SHP77 (cell line): ENCODE measurements at places on chromosomes 12 and 14.

GRCh38 chr14:35034440-35034833 is 11.6 kb upstream of the FAM177A1 start:
- no peak for DNase-seq

DNA sequence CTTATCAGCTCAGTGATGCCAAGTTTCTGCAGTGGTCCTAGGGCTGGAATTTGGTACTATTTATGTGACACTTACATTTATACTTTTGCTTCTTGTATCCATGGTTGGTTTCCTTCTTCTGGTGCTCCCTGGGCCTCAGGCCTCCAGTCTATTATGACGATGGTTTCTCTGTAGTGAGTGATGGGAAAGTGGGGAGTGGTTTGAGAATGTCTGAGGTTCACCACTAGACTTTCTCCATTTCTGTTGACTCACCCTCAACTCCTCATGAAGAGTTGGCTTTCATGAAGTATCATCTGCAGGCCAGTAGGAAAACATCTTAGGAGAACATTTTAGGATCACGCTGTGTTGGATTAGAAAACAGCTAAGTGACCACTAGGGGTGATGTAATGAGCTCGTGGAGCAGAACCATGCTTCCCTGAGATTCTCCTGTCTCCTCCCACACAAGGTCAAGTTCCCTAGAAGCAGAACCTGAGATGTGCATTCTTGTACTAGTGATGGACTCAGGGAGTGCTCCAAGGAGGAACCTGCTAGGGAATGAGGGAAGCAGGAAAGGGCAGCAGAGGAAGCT is 32.1 kb downstream of the RPH3A start:
- no peak for DNase-seq

DNA sequence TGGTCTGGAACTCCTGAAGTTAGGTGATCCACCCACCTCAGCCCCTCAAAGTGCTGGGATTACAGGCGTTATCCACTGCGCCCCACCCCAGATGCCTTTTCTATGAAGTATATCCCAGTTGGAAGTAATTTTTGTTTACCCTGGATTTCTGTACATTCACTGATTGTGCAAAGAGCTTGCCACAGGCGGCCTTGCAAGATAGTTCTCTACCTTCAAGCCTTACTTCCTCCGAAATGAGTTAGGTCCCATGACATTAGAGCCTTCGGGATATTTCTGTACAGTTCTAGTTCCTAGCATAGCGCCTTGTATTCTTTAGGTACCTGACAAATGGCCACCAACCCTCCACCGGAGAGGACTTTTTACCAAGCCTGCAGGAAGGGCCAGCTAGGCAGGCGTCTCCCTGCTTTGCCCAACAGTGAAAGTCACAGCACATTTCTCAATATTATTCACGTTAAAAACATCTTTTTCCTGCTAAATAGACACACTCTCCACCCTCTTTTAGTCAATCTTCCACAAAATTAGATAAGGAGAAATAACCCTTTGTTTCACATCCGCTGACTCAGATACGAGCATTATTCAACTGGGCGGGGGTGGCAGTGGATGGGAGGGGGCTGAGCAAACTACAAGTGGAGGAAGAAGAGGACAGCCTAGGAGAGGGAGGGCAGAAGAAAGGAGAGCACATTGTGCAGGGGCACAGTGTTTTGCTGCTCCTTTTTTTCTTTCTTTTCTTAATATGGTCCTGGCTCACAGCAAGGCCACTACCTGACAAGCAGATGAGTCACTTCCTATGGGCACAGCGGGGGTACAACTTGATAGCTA is 40.0 kb upstream of the CAPRIN2 start:
- DNase-seq, result no peak

GRCh38 chr12:107864235-107864634 is 89.7 kb downstream of the ASCL4 start:
- no peak for DNase-seq

DNA sequence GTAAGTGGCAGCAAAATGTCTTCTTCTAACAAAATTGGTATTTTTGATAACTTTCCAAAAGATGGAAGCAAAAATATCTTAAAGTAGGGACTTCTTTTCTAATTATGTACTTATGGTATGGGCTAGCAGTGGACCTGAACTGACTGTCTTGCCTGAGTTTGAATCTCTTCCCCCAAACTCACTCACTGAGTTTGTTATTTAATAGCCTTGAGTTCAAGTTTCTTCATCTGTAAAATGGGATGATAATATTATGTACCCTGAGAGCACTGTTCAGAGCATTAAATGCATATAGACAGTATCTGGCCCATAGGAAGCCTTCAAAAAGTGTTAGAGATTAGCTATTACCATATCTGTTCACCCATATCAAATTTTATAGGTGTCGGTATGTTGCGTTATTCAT is 210.4 kb upstream of the NUDT4 start:
- no peak for DNase-seq

DNA sequence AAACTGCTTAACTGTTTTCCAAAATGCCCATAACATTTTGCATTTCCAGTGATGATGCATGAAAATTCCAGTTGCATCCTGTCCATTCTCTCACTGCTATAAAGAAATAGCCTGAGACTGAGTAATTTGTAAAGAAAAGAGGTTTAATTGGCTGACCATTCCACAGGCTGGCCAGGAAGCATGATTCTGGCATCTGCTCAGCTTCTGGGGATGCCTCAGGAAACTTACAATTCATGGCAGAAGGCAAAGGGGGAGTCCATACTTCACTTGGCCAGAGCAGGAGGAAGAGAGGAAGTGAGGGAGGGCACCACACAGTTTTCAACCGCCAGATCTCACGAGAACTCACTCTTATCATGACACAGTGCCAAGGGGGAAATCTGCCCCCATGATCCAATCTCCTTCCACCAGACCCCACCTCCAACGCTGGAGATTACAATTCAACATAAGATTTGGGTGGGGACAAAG is 18.2 kb upstream of the CLEC2D start:
- DNase-seq, result no peak

GRCh38 chr14:94561656-94562010 is 391 bp downstream of the SERPINA4 start:
- no peak for DNase-seq

DNA sequence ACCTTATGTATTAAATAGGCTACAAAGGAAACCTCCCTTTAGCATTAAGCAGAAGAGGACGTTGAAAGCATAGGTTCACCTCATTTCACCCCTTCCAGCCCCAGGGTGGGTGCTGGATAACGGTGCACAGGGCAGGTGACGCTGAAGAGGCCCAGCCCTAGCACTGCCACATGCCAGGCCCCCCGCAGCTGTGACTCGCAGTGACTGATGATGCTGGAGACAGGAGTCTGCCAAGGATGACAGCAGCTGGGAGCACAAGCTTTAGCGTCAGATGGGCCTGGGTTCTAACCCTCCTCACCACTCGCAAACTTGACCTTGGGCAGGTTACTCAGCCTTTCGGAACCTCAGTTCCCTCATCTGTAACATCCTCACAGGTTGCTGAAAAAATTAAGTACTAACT is 76.7 kb downstream of the TBK1 start:
- peak; percentile 84 for DNase-seq

DNA sequence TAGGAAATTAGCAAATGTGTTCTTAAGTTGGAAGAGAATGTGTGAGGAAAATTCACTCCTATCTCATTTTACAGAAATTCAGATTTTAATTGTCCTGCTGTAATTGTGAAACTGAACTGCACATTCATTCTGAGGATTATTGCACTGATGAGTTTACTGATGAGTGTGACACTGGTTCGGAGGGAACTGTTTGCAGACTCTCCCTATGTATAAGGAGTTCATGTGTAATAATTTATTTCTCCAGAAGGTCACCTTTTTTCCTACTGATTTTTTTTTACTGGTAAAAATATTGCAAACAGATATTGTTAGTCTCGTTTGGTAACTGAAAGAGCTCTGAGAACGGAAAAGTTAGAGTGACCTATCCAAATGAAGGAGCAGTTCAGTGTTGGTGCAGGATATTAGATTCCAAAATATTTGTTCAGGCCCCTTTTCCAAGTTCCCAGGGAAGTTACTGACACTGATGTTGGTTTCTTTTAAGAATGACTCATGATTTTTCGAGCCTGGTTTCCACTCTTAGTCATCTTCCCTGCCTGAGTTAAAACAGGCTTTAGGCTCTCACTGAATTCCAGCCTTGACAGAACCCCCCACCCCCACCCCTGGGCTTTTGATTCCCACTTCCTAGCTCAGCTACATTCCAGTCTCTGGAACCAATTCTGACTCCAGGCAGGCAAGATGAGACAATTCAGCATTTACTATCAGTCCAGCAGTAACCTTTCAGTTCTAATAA is 18.4 kb downstream of the ANO6 start:
- no peak for DNase-seq

DNA sequence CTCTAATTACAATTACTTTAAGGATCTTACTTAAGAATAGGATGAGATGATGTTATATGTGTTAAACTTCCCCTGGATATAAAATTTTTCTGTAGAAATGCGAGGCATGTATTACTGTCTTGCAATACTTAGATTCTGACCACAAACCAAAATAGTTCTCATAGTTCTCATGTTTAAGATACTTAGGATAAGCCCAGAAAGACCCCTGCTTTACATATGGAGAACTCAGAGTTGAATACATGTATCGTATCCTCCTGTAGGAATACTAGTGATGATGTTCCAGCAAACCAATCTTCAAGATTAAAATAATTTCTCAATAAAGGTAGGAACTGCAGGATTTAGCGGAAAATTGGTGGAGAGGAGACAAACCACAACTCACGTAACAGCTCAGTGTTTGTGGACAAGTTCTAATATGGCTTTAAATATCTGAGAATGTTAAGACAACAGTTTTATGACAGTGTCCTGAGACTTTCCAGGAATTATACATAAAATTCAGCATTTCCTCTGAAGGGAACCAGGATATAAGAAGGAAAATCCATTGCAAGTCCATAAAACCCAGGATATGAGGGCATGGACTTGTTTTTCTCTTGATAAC is 114.7 kb upstream of the CRY1 start:
- no peak for DNase-seq

DNA sequence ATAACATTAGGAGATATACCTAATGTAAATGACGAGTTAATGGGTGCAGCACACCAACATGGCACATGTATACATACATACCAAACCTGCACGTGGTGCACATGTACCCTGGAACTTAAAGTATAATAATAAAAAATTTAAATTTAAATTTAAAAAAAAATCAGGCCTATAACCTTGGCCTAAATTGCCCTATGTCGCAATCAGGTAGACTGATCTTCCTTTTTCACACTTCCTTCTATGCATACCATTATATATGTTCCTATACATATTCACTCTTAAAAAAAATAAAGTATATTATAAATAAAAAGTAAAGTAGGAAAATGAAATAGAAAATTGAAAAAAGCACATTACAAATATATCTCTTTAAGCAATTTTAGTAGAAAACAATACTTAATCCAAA is 117.7 kb upstream of the GARIN2 start:
- no peak for DNase-seq

DNA sequence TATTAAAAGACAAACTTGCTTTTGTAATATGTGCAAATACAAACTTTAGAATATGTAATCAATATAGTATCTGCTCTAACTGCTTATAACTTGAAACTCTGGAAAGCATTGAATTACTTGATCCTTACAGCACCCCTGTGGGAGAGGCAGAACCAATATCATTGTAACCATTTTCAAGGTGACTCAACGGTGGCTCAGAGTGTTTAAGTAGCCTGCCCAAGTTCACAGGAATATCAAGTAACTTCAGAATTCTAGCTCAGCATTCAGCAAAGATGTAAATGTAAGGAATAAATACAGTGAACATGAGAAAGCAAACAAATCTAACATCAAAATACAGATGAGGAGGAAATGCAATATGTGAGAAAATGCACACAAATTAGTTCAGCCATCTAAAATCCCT is 264.6 kb downstream of the NELL2 start:
- DNase-seq, result no peak

DNA sequence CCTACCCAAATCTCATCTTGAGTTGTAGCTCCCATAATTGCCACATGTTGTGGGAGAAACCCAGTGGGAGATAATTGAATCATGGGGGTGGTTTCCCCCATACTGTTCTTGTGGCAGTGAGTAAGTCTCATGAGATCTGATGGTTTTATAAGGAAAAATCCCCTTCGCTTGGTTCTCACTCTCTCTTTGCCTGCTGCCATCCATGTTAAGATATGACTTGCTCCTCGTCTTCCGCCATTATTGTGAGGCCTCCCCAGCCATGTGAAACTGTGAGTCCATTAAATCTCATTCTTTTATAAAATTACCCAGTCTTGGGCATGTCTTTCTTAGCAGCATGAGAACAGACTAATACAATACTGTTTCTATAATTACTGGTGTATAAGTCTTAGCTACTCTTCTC is 6.5 kb upstream of the BCAT1 start:
- DNase-seq, result no peak

DNA sequence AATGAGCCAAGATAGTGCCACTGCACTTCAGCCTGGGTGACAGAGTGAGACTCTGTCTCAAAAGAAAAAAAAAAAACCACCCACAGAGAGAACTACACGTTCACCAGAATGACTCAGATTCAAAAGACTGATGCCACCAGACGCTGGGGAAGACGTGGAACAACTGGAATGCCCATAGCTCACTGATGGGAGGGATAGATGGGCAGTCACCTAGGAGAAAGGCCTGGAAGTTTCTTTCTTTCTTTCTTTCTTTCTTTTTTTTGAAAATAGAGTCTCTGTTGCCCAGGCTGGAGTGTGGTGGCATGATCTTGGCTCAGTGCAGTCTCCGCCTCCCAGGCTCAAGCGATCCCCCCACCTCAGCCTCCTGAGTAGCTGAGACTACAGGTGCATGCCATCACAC is 10.0 kb upstream of the KLC1 start:
- no peak for DNase-seq

DNA sequence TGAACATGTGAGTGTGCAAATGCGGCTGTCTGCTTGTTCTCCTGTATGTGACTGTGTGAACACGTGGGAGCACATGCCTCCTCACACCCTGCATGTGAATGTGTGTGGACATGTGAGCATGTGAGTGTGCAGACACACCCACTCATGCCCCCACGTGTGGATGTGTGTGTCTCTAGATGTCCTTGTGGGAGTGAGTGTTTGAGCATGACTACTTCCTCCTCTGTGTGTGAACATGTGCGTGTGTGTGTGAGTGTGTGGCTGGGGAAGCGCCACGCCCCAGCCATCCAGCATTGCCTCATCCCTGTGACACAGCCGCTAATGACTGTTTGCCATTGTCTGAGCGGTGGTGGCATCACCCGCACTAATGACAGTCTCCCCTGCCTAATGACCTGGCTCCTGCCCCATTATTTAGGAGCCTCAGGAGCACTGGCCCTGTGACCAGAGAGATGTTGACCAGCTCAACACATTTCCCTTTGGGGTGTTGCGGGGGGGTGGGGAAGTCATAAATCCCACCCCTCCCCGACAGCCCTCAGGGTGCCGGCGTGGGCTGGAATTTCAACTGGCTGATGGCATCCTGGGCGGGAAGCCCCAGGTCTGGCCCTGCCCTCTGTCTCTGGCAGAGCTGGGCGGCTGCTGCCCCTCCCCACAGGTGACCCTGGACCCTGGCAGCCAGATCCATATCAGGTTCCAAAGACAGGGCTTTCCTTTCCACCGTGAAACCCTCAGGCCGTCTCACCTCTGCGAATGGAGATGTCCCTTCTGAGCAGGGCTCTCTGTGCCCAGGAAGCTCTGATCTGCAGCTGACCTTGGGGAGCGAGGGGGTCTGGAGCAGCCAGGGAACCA is 11.5 kb upstream of the KRT80 start:
- peak; percentile 30 for DNase-seq
